ENCODE measurements at places on chromosomes 4 and X.

DNA sequence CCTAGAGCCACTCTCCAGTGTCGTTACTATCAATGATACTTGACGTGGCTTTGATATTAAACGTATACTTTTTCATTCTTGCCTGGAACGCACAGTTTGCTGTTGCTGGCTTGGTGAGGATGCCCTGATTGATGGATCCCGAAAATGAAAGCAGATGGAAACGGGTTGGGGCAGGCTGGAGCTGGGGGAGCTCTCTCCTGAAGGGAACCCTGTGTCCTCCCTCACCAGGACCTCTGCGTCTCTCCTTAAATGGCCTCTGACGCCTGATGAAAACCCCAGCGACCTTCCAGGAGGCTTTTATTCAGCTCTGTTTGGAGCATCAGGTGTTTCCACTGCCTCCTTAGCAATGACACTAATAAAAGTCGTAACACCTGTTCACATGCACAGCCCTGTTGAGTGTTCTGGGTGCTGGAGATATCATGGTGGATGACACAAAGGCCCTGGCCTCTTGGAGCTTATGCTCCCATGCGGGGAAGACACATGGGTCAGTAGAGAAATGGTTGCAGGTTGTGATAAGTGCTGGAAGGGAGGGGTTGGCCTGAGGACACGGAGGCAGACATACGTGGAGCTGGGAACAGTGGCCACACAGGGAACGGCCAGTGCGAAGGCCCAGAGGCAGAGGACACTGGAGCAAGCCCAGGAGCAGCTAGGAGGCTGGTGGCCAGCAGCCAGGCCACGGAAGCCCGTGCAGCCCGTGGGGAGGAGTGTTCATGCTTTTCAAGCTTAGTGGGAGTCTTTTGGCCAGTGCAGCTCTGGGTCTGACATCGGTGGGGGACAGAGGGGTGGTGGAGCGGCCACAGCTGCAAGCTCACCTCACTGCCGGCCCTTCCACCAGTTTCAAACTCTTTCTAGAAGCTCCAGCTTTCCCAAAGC is 7.5 kb downstream of the MSANTD1 start:
- no peak for DNase-seq

GRCh38 chrX:13043138-13043537 is 1.3 kb downstream of the FAM9C start:
- no peak for DNase-seq

- no peak for DNase-seq
These were observed 4.7 kb downstream of the NUDT6 start for GRCh38 chr4:122917731-122918130.

DNA sequence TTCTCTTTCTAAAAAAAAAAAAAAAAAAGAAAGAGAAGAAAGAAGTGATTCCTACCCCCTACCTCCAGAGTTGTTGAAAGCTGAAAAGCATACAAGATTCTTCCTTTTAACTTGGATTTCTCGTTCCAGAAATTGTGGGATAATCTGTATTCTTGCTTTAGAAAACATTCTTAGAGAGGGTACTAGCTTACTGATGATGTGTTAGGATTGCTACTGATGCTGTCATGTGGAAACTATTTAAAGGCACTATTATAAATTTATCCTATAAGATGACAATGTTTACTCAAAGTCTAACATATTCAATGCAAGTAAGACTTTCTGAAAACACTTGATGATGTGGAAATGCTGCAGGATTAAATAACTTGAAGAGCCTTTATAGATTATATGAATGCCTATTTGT is 204.0 kb upstream of the PUDP start:
- no peak for DNase-seq

DNA sequence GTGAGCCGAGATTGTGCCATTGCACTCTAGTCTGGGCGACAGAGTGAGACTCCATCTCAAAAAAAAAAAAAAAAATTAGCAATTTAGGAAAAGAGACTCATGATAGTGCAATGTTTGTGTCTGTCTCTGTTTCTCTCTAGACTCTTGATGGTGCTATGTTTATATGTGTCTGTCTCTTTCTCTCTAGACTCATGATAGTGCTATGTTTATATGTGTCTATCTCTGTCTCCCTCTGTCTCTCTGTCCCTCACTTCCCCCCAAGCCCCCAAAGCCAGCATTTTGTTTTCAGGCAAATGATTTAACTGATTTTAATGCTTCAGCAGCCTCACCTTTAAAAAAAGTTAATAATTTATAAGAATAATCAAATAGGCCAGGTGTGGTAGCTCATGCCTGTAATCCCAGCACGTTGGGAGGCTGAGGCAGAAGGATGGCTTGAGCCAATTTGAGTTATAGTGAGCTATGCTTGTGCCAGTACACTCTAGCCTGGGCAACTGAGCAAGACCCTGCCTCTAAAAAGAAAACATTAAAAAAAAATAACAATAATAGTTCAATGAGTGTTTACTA is 6.9 kb downstream of the MOB1B start:
- no peak for DNase-seq

GRCh38 chrX:64792598-64793337 is 183.5 kb downstream of the ZC4H2 start:
- DNase-seq, result no peak

DNA sequence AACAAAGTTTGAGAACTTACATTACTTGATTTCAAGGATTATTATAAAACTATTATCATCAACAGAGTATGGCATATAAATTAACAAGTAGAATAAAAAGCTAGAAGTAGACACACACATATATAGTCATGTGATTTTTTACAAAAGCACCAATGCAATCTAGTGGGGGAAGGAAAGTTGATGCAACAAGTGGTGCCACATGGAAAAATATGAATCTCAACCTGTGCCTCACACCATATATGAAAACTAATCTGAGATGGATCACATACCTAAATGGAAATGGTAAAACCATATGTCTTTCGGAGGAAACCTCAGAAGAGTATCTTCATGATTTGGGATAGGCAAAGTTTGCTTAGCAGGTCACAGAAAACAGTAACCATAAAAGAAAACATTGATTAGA is 34.9 kb upstream of the USP9X start:
- DNase-seq, result no peak

GRCh38 chr4:153916273-153916755 is 127.4 kb upstream of the SFRP2 start:
- no peak for DNase-seq

- no peak for DNase-seq
These were observed 97.9 kb downstream of the NR3C2 start for GRCh38 chr4:148344352-148344751.

DNA sequence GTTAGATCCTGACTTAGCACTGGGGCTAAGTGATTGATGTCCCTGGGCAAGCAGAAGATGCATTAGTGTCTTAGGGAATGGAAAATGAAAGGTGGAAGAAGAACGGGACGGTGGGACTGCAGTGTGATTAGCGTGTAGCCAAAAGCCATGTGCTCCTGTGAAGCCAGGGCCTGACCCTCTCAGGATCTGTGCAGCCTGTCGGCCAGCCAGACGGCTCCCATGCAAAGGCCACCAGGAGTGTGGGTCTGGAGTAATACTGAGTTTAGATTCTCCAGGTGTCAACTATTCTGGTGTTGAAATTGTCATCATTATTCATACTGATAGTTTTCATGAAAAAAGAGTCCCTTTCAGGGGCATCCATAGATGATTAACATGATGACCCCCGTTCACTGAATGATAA is 32.0 kb downstream of the REELD1 start:
- no peak for DNase-seq

DNA sequence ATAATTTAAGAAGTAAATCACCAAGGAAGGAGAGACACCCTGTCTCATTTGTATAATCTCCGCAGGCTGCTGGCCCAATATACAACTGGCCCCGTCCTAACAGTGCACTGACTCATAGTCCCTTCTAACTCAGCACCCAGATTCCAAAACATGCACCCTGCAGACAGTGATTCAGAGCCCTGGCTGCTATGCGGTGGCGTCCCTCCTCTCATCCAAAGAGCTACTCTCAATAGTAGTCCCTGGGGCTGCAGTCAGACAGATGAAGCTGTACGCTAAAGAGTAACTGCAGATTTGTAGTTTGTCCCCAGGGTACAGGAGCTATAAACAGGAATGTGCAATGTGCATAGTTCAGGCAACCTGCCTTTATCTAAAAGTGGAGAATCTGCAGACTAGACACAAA is 23.0 kb downstream of the GABRA3 start:
- DNase-seq, result no peak

GRCh38 chr4:146333187-146333894 is 119.0 kb downstream of the REELD1 start:
- DNase-seq, result no peak

- peak; percentile 30 for DNase-seq
These were observed 130.7 kb upstream of the GPRIN3 start for GRCh38 chr4:89438102-89438831.

GRCh38 chr4:105345838-105346237 is 128.0 kb downstream of the PPA2 start:
- DNase-seq, result no peak

DNA sequence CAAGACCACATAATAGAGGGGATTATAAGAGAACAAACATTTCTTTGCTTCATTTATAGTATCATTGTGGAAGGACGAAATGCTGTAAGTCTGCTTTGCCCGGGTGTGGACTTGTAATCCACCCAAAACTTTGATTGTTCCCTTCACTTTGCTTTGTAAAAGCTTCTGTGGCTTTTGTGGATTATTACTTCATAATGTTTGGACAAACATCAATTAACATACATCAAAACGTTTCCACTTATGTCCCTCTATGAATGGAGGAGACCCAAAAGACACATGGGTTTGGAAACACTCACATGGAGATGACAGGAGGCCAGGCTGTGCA is 415.4 kb downstream of the SPRY1 start:
- no peak for DNase-seq

DNA sequence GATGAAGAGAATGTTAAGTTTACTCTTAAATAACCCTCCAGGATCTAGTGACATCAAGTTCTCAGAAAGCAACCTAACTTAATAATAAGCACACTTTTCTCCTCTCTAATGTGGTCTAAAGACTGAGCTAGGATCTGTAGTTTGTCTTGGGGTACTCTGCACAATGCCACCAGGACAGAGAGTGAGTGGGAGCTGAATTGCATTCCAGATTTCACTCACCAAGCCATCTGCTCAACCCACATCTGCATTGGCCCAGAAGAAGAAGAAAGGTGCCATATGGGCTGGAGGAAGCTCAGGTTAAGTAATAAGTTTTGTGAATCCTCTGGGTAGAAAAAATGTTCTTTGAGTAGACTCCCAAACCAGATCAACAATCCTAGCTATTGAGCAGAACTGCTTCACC is 384.6 kb downstream of the PPP3CA start:
- DNase-seq, result no peak

DNA sequence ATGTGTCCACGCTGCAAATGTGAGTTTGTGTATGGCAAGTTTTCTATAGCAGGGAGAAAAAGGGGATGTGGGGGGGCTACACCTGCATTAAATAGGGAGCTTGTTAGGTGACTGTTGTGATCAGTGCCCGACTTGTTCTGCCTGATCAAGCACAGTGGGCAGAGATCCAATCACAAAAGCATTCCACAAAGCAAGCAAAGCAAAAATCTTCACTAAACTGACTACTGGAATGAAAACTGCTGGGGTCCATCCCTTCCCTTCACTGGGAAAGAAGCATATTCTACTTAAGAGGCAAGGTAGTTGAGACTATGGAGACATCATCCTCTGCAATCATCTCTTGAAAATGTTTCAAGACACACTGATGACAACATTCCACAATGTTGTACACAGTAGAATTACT is 5.2 kb downstream of the IRS4 start:
- no peak for DNase-seq

DNA sequence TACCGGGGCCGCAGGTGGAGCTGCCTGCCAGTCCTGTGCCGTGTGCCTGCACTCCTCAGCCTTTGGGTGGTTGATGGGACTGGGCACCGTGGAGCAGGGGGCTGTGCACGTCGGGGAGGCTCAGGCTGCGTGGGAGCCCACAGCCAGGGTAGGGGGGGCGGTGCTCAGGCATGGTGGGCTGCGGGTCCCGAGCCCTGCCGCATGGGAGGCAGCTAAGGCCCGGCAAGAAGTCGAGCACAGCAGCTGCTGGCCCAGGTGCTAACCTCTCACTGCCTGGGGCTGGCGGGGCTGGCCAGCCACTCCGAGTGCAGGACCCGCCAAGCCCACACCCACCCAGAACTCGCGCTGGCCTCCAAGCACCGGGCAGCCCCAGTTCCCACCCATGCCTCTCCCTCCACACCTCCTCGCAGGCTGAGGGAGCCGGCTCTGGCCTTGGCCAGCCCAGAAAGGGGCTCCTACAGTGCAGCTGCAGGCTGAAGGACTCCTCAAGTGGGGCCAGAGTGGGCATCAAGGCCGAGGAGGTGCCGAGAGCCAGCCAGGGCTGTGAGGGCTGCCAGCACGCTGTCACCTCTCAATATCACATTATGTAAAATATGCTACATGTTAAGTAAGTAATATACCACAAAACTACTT is 104.1 kb downstream of the COX7B2 start:
- no peak for DNase-seq

- DNase-seq, result no peak
These were observed 54.0 kb upstream of the MAP3K15 start for GRCh38 chrX:19569121-19569805.

DNA sequence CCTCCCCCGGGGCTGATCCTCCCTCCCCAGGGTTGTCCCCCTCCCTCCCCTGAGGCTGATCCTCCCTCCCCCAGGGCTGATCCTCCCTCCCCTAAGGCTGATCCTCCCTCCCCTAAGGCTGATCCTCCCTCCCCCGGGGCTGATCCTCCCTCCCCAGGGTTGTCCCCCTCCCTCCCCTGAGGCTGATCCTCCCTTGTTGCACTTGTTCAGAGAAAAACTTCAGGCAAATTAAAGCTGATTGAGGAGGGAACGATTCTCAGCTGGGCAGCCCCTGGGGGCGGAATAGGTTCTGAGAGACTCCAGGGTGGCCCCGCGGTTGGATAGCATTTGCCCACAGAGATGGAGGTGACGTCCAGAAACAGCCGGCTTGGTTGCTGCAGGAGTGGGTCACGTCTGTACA is 110.7 kb upstream of the ADRA2C start:
- DNase-seq, result no peak

DNA sequence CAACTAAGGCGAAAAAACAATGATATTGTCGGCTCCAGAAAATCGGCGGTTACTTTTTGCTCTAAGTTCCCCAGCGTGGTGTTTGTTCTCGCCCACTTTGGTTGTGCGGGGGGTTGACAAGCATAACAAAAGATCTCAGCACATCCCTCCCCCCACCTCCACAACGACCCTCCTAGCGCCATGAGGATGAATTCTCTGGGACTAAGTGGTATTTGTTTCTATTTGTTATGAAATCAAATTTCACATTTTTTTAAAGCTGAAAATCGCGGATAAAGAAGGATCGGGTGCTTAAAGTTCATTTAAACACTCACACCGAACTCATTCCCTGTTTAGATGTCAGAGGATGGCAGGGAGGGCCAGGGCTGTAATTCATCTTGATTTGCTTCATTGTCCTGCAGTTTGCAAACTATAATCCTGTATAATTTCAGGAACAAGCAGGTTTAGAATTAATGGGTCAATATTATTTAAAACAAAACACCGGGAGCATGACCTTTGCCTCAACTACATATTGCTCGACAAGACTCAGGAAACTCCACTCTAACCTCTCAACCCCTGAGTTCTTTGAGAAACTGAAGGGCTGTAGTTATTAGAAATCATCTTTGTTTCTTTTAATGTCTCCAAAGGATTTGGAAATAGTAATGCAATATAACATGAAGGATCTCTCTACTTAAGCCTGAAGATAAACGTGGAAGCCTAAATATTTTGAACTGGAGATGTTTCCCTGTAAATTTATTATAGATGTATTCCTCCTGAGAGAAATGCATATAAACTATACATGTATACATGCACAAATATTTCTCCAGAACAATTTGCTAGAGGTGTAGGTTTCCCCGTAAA is 6.4 kb downstream of the PITX2 start:
- no peak for DNase-seq

GRCh38 chr4:67714955-67715354 is 14.0 kb upstream of the UBA6 start:
- DNase-seq, result no peak

- no peak for DNase-seq
These were observed 144.0 kb upstream of the JADE1 start for GRCh38 chr4:128665514-128665913.

GRCh38 chr4:52751487-52751911 is 274 bp upstream of the ERVMER34-1 start:
- DNase-seq, result no peak

Measured in memory B cell (primary cell).